ENCODE measurements at places on chromosomes 13 and 19. TPM values are rescaled to one million over a fixed set of nuclear protein-coding genes. Genes with fewer than 3 reads are reported as not detected.

DAND5 gene
- 0.47 TPM for total RNA-seq

DNA sequence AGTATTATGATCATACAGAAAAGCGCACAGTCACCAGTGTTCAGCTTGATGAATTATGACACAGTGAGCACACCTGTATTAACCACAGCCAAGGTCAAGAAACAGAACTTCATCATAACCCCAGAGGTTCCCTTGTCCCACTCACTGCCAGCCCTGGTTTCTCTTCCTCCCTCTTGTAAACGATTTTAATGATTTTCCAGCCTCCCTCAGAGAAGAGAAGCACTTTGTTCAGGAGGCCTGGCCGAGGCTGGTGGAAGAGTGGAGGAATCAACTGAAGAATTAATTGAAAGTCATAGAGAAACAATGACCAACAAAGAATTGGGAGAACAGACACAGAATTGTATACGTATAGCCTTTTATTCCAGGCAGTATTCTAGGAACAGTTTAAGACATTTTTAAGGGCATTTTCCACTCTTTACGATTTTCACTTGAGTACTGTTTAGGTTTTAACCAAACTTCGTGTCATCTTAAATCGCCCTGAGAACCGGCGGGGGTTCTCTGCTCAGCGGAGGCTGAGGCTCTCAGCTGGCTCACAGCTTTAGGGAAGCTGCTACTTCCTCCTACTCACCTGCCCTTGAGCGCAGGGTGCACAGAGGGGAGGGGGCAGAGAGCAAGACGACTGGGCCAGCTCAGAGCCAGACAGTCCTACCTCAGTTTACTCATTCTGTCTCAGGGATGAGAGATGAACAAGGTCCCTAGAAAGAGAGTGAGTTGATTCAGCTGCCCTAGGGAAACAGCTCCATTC lies 108.6 kb downstream of the AKAP11 start:
- H3K27me3 ChIP-seq, result no peaks in the 10 kb centered on the region
- no peaks in the 10 kb centered on the region for H3K36me3 ChIP-seq
- no peak overlapping the region for H3K4me3 ChIP-seq
- H3K4me1 ChIP-seq, result no peaks in the 10 kb centered on the region
- DNase-seq, result no peak
- H3K27ac ChIP-seq, result no peak overlapping the region

GRCh38 chr13:87376081-87376480 lies 295.1 kb upstream of the SLITRK5 start:
- no peaks in the 10 kb centered on the region for H3K4me1 ChIP-seq
- H3K27me3 ChIP-seq, result no peaks in the 10 kb centered on the region
- H3K27ac ChIP-seq, result no peak overlapping the region
- H3K4me3 ChIP-seq, result no peak overlapping the region
- no peak for DNase-seq

DNA sequence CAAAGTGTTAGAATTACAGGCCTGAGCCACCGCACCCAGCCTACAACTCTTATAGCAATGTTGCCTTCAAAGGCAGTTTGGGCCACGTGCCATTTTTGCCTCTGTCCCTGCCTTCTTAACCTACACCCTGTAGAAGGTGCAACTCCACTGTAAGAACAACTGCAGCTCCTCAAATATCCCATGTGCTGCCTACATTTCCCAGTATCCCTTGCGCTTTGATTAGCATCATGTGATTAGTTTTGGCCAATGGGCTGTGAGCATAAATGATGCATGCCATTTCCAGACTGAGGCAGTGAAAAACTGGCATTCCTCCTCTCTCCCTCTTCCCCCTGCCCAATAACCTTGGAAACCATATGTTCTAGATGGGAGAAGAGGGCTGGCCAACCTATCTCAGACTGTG lies 75.2 kb upstream of the MRI1 start:
- H3K4me1 ChIP-seq, result no peaks in the 10 kb centered on the region
- H3K27me3 ChIP-seq, result no peaks in the 10 kb centered on the region
- no peak overlapping the region for H3K27ac ChIP-seq
- no peak overlapping the region for H3K4me3 ChIP-seq

DNA sequence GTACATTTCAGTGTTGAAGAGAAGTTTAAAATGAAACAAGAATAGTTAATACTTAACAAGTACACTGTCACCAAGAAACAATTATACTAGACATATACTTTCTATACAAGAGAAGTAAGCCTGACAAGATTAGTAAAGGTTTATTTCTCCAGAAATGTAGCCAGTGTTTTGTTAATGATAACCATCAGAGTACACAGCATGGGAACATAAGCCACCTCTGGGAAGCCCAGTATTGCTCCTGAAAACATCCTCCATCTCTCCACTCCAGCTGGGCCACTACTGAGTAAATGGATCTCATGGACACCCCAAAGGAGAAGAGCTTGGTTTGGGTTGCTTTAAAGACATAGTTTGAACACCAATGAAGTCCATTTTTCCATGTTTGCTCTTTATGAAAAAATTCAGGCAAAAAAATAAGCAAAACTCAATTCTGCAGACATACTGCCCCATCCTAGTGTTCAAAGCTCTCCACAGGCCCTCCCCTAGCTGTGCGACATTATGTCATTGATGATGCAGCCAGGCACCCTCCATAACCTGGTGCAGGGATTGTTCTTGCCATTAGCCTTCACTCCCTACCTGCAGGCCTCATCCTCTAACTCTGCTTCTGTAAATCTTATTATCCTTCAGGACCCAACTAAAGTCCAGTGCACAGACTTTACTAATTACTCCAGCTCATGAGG lies 61.9 kb downstream of the LHFPL6 start:
- DNase-seq, result no peak
- H3K27me3 ChIP-seq, result peaks cover 13% of the 10 kb centered on the region
- no peaks in the 10 kb centered on the region for H3K36me3 ChIP-seq
- H3K4me1 ChIP-seq, result no peaks in the 10 kb centered on the region
- no peak overlapping the region for H3K4me3 ChIP-seq

All from Calu3 (cell line).